ENCODE measurements at places on chromosomes 7 and 10.

- no peak for DNase-seq
Measured at GRCh38 chr7:107392830-107393229, 77.0 kb upstream of the GPR22 start.

DNA sequence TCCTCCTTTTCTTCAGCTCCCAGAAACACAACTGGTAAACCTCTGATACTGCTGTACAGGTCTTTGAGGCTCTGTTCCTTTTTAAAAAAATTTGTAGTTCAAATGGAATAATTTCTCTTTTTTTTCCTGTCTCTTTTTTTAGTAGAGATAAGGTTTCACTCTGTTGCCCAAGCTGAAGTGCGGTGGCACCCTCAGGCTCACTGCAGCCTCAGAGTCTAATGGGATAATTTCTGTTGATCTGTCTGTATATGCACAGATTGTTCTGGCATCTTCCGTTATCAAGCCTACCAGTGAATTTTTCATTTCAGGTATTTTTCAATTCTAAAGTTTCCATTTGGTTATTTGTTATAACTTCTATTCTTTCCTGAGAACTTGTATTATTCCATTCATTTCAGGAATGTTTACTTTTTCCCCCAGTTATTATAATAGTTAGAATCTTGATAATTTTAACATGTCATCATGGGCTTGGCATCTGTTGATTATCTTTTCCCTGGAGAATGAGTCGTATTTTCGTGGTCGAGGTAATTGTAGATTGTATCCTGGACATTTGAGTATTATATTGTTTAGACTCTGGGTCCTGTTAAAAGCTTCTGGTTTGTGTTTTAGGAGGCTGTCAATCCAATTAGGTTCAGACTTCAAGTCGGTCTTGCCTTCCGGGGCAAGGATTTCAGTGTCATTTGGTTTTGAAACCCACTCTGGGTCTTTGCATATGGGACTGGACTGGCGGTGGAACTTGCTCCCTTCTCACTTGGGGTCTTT is 24.5 kb downstream of the CRCP start:
- no peak for DNase-seq

GRCh38 chr10:77416311-77417135 is 221.1 kb downstream of the KCNMA1 start:
- no peak for DNase-seq

- DNase-seq = no peak
Measured at GRCh38 chr10:86681047-86681446, 12.7 kb downstream of the LDB3 start.

DNA sequence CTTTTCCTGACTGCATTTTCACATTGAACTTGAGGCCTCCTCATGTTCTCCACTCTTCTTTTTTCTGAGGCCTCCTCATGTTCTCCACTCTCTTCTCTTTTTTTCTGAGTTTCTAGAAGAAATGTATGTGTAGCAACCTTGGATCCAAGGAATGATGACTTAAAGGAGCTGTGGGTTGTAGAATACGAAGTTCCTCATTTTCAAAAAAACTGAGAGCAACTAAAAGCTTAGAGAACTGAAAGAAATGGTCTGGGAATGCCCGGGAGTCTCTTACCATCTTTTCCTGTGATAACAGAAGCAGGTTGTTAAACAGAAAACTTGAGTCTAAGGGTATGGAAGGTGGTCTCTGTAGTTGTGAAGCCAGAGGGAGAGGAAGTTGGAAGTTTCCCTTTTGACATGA is 32.8 kb downstream of the MRPS33 start:
- DNase-seq = no peak

DNA sequence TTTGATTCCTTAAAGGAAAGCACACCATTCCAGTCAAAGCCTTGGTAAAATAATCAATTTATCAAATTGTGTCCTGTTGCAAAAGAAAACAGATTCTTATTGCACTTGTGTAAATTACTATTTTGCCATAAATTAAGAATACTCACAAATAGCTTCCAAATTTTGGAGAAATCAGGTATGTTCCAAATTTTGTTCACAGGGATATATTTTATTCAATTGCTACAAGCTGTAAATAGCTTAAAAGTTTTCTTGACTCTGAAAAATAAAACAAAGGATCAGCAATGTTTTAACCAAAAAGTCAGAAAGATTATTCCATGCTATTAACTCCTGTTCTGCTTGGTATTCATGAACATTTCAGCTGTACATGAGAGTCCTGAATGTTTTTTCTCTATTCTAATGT is 47.4 kb upstream of the CHST3 start:
- DNase-seq = no peak

- DNase-seq = no peak
Measured at GRCh38 chr7:6179620-6180343, 92.6 kb downstream of the CYTH3 start.

DNA sequence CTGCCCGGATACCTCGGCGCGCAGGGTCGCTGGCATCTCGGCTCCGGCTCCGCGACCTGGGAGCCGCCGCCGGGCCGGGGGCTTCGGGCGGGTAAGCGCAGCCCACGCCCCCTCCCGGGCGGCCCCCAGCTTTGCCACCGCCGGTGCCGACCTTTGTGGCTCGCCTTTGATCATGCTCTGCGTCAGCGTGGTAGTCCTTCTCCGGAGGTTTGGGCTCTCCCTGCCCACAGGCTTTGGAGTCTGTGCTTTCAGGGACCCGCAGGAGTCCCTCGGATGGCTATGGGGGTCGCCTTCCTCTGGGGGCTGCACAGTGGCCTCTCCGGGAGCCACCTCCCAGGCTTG is 7.3 kb downstream of the ATP6V1F start:
- DNase-seq = no peak

- no peak for DNase-seq
Measured at GRCh38 chr7:3011211-3011852, 32.3 kb downstream of the CARD11 start.

- DNase-seq = no peak
Measured at GRCh38 chr10:124318811-124319210, 99.9 kb downstream of the OAT start.

GRCh38 chr7:26912338-26912737 is 47.9 kb upstream of the SKAP2 start:
- DNase-seq = no peak

GRCh38 chr7:67377939-67378862 is 381.6 kb downstream of the TYW1 start:
- peak; percentile 44 for DNase-seq

GRCh38 chr7:157900011-157900410 is 563.2 kb downstream of the DNAJB6 start:
- no peak for DNase-seq

DNA sequence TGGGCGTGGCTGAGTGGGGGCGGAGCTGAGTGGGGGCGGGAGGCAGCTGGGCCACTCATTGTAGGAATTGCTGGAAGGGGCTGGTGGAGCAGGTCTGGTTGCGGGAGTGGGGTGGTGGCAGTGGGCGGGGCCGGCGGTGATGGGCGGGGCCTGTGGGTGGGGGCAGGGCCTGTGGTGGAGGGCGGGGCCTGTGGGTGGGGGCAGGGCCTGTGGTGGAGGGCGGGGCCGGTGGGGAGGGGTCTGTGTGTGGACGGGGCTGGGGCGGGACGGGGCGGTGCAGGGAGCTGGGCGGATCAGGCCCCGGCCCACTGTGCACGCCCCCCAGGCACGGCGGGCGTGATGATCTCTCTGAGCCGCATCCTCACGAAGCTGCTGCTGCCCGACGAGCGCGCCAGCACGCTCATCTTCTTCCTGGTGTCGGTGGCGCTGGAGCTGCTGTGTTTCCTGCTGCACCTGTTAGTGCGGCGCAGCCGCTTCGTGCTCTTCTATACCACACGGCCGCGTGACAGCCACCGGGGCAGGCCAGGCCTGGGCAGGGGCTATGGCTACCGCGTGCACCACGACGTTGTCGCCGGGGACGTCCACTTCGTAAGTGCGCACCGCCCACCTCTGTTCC is 14.0 kb downstream of the SLC29A4 start:
- peak; percentile 55 for DNase-seq

DNA sequence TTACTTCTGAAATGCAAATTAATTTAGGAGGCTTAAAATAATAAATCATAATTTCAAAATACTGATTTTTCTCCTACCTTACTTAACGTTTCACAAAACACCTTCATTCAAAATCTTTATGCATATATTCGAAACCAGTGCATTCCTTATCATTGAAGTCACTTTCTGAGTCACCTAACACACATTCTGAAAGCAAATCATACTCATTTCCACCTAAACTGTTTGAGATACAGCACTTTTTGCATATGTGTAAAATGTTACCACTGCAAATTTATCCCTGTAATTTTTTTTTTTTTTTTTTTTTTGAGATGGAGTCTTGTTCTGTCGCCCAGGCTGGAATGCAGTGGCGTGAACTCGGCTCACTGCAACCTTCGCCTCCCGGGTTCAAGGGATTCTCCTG is 15.7 kb downstream of the PPP3CB start:
- DNase-seq = no peak

GRCh38 chr10:112562809-112563663 is 116.0 kb downstream of the VTI1A start:
- no peak for DNase-seq

Measured in stimulated activated CD4-positive, alpha-beta T cell treated with anti-CD3 and anti-CD28 coated beads, Interleukin-15, amount 100 ng/mL, for 48 hours (primary cell).